ENCODE measurements at places on chromosomes 7 and 10.
A peak's percentile ranks its signal among the peaks of the same experiment; 100 is the strongest.

GRCh38 chr7:155287284-155287935 is 10.3 kb upstream of the INSIG1 start:
- DNase-seq = no peak

DNA sequence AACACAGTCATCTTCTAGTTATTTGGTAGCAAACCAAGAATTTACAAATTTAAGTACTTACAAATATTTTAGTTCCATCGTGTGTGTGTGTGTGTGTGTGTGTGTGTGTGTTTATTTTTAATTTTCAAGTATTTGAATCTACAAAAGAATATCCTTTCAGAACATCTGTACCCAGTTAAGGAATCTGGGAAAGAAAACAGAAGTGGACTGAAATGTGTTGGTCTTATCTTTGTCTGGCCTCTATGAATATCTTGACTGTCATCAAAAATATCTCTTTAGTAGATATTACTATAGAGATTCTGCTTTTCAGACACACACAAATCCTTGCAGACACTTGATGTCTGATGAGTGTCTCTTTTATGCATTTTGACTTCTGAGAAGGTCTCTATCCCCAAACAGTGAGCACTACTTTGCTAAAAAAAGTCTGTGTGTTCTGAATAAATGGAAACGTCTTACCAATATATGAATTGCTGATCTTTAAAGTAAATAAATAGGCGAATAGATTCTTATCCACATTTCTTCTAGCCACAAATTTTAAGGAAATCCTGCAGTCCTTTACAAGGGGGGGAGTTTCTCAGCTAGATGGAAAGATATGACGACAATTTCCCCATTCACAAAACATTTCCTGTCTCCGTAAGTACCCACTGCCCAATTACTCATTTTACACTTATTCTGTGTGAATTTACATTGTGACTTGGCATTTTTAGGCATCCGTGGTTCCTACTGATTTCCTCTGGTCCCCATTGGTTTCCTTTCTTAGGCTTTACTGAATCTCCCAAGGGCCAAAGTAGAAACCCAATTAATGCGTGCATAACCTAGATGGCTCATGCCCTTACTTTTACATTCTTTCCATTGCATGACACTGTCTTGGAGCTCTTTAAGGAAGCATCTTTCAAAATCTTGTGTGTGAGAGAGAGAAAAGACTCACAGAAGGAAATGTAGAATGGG is 36.0 kb downstream of the NRCAM start:
- no peak for DNase-seq

DNA sequence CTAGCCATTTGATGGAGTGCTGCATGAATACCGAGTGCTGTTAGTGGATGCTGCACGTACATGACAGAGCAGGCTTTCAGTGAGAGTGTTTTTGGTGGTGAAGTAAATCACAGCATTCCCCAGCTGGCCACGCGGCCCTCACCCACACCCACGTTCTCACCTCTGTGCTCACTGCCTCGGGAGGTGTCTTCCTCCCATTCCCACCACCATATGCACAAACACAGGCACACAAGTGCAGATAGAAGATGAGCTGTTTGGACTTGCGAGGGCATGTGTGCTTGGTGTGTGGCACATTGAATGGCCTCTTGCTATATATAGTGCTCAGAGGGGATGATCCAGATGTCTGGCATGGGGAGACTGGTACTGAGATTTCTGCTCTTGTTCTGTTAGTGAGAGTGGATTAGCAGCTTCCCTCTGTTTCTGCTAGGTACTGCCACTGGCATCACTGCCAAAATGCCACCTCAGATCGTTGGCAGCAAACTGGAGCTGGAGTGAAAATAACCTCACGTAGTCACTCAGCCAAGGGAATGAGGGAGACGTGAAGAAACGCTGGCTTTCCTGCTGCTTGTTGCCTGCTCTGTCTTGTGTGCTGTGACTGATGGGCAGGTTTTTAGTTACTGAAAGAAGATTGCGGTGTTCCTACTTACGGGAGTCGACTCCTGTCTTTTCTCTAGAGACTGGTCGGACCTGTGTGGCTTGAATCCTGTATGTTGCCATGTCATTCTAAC is 19.1 kb downstream of the DNAJB6 start:
- DNase-seq = no peak

- no peak for DNase-seq
These were observed 207.8 kb downstream of the TAX1BP1 start for GRCh38 chr7:27947586-27948278.

DNA sequence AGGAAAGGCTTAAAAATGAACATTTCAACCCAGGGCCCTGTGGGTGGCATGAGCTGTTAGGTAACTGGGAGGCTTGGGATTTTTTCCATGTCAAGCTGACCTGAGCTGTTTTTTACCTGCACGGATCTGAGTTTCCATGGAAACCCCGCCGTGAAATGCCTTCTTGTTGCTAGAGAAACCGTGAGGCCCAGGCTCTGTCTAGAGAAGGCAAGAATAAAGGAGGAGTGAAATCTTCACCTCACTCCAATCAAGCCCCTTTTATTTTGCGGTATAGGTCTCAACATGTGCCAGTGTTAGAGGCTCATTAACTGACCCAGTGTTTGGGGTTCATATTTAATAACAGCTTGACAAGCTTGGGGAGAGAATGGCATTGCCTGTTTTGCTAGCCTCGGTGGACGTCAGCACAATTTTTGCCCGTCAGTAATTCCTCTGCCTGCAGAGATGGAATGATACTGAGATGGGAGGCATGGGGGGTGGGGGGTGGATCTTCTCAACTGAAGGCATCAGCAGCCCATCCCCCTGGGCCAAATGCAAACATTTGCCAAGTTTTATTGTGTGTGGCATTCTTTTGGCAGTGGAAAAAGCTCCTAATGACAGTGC is 48.9 kb upstream of the PDCD4 start:
- no peak for DNase-seq

DNA sequence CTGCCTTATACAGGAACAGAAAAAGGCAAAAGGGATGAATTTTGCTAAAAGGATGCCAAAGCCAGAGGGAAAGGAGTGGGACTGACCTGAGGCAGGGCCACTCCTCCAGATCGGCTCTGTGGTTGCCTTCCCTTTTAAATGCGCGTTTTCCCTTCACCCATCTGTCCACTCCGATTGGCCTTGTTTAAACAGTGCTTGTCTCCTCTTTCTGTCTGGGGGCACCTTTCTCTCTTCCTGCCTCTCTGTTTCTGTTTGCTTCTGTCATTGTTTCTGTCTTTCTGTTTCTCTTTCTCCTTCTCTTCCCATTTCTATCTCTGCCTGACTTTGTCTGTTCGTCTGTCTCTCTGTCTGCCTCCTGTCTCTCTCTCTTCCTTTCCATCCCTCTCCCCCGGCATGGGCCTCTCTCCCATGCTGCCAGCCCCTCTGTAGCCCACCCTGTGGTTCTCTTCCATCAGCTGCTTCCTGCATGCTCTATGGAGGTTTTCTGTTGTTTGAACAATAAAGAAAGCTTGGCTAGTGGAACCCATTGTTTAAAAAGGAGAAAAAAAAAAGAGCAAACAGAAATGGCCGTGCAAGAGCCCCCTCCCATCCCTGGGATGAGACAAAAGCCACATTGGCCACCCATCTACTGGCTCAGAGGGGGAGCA is 29.5 kb upstream of the HSPB1 start:
- no peak for DNase-seq

GRCh38 chr7:65454469-65454868 is 80.8 kb downstream of the ZNF92 start:
- no peak for DNase-seq

- no peak for DNase-seq
These were observed 159.5 kb upstream of the KLF14 start for GRCh38 chr7:130893441-130893894.

GRCh38 chr7:26705567-26705966 is 158.8 kb downstream of the SKAP2 start:
- DNase-seq = no peak

DNA sequence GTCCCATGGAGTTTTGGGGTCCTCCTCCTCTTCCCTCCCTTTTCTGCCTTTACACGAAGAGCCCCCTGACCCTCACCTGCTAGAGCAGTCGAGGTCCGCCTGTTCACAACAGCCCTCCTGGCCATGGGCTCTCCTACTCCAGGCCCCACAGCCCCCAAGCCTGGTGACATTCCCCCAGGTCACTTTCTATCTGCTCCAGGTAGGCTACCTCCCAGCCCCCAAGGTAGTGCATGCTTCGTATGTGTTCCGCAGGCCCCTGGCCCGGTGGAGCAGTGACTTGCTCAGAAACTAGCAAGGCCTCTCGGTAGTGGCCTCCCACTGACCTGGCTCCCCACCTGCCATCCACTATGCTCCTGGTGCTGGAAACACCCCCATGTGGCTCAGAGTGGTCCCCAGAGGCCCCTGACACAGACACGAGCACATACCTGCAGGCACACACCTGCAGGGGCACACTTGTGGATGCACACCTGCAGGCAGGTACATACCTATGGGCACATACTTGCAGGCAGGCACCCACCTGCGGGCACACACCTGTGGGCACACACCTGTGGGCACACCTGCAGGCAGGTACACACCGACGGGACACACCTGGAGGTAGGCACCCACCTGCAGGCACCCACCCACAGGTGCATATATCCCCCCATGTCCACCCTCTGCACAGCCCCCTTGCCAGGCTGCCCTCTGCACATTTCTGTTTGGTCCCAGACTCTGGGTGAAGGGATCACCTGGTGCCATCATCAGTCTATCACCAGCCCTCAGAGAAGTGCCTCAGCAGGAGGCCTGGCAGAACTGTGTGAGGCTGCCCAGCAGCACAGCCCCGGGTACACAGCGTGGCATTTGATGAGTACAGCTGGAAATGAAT is 322.5 kb downstream of the PTPRN2 start:
- DNase-seq = no peak

- no peak for DNase-seq
These were observed 97.8 kb downstream of the AGMO start for GRCh38 chr7:15463801-15464666.

DNA sequence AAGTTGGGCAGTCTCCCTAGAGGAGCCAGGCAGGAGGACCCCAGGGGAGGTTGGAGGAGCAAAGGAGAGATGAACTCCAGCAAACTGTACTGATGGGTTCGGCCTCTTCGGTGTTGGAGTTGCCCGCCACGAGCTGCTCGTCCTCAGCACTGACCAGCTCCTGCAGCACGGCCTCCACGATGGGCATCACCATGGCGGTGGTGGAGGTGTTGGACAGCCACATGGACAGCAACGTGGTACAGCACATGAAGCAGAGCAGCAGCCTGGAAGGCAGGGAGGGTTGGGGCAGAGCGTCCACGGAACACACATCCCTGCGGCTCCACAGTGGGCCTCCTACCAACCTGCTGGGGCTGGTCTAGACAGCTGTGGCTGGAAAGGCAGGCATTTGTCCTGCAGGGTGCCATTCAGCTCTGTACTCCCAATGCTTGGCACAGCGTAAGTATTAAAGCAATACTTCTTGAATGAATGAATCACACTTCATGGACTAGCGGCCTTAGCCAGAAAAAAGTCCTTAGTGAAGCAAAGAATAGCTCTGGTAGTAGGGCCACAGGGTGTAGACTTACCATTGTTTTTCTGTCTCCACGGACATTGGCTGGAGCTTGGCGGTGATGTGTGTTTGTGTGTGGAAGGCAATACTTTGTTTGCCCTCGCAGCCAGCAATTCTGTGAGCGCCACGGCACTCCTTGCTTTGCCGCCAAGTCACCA is 21.8 kb downstream of the SLC13A4 start:
- no peak for DNase-seq

GRCh38 chr10:124935946-124936345 is 6.0 kb upstream of the ZRANB1 start:
- DNase-seq = no peak

DNA sequence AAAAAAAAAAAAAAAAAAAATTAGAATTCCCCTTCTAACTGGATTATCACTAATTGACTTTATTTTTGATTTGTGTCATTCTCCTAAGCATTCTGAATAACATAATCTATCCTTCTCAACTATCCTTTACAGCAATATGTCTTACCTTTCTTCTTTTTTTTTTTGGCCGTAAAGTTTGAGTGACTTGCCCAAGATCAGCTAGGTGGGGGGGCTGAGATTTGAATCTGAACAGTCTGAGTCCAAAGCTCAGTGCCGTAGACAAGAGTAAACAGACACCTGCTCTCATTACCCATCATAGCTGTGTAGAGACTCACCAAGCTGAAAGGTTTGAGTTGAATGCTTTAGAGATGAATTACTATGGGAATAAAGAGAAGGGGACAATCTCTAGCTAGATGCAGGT is 192.1 kb downstream of the SORCS1 start:
- no peak for DNase-seq

GRCh38 chr10:126969310-126969709 is 64.1 kb downstream of the DOCK1 start:
- DNase-seq = peak; percentile 23

DNA sequence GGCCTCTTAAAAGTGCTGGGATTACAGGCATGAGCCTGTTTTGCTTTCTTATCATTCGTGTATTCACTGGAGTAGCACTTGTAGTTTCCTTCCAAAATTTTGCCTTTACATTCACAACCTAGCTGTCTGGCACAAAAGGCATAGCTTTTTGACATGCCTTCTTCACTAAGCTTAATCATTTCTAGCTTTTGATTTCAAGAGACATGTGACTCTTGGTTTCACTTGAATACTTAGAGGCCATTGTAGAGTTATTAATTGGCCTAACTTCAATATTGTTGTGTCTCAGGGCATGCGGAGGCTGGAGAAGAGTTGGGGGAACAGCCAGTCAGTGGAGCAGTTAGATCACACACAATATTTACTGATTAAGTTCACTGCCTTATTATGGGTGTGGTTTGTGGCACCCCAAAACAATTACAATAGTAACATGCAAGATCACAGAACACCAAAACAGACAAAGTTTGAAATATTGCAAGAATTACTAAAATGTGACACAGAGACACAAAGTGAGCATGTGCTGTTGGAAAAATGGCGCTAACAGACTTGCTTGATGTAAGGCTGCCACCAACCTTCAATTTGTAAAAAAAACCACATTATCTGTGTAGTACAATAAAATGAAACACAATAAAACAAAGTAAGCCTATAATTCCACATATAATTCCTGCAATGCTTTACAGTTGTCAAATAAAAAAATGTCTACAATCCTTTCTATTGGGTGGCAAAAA is 43.1 kb downstream of the BRAF start:
- no peak for DNase-seq

DNA sequence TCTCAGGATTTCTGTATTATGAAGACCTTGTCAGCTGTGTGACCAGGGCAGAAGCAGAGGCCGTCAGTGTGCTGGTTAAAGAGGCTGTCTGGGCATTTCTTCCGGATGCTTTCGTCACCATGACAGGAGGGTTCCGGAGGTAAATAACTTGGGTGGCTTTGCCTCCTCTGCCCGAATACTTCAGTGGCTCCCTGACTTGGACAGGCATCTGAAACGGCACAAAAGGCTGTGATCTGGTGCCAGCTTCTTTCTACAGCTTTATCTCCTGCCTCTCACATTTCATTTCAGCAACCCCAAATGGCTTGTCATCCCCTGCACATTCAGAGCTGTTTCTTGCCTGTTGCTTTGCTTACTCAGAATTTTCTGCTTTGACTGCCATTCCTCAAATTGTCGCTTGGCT is 23.2 kb downstream of the DNTT start:
- no peak for DNase-seq

GRCh38 chr7:6438427-6438826 is 9.3 kb downstream of the DAGLB start:
- no peak for DNase-seq

Data from HEK293T (cell line).